Cortex of kidney (tissue), 1 donor: ENCODE measurements at places on chromosomes 3 and 15.

DNA sequence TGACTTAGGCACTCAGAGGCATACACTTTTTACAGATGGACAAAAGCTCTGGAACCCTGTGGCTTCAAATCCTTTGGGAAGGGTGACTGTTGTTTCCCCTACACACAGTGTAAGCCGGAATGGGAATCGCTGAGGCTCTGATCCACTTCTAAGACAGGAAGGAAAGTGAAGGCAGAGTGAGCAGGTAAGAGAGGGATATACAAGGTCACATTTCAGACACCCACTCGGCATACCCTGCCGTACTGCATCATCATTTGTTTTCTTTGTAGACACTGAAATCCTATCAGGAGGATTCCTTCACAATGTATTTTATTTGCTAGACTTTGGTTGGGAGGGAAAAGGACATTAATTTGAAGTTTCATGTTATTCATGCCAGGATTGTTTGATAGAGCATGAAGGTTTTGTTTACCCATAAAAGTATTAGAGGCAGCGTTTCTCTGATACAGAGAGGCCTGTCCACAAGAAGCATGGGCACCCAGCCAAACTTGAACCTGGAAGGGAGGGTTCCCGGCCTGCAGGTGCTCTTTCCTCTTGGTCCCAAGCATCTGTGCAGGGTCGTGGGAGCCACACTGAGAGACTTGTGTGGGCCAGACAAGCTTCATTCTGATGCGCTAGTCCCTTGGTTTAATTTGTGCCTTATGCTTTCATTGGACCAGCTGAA is 21.9 kb upstream of the POLR2M start:
- no peak for DNase-seq

DNA sequence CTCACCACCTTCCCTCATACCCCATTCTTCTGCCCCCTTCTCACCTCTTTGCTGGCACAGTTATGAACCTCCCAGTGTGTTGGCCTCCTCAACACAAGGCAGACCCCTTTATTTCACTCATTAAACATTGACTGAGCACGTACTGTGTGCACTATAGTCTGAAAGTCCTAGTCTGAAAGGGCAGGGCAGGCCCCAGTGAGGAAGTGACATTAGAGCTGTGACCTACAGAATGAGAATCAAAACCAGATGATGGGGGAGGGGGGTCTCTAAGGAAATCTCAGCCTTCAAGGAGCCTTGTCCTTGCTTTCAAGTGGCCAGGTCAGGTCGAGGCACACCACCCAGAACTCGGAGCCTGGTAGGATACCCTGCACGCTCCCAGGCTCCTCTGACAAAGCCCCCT is 3.5 kb downstream of the SLC28A1 start:
- no peak for DNase-seq

DNA sequence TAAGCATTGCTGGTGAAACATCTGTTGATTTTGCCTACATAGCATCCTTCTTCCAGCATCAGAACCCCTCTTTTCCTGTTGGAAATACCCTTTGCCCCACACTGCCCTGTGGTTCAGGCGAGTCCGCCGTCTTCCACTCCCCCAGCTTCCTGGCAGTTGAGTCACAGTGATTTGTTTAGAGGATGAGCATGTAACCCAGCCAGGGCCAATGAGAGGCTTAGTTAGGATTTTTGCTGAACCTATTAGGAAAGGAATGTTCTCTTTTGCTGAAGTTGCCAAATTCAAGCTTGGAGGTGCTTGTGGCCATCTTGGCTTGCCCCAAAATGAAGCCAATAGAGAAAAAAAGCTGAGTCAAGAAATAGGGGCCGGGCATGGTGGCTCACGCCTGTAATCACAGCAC is 19.0 kb upstream of the MEX3B start:
- DNase-seq, result no peak

DNA sequence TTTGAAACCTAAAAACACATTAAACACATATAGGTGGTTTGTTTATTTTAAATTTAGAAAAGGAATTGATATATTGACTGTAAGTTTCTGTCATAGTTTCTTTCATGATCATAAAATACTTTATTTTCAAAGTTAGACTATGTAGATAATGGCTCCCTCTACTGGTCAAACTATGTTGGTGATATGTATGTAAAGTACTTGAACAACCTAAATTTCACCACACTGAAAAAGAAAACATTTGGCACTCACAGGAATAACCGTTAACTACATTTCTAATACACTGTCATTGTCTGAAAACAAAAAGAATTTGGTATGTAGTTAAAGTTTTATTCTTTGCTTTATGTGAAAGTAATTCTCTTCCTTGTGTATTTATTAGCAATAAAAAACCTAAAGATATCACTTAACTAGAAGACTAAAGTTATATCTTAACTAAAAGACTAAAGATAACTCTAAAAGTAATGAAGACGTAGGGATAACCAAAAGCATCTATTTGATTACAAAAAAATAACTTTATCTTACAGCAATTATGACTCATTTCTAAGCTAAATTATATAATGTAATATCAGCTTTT is 427.5 kb downstream of the VGLL3 start:
- DNase-seq, result no peak

DNA sequence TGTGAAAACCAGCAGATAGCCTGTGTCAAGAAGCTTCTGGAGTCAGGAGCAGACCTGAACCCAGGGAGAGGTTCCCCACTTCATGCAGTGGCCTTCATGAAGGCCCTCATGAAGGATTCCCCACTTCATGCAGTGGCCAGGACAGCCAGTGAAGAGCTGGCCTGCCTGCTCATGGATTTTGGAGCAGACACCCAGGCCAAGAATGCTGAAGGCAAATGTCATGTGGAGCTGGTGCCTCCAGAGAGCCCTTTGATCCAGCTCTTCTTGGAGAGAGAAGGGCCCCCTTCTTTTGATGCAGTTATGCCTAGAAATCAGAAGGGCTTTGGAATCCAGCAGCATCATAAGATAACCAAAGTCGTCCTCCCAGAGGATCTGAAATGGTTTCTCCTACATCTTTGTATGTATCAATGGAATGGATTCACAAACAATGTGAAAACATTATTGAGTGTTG is 103.9 kb upstream of the CHD2 start:
- no peak for DNase-seq

- DNase-seq, result no peak
These were observed 77.8 kb downstream of the BTD start for GRCh38 chr3:15679306-15679705.

- DNase-seq, result no peak
These were observed 133.2 kb downstream of the ARPP21 start for GRCh38 chr3:35772381-35773015.

- no peak for DNase-seq
These were observed 11.8 kb downstream of the CD276 start for GRCh38 chr15:73695773-73696640.

DNA sequence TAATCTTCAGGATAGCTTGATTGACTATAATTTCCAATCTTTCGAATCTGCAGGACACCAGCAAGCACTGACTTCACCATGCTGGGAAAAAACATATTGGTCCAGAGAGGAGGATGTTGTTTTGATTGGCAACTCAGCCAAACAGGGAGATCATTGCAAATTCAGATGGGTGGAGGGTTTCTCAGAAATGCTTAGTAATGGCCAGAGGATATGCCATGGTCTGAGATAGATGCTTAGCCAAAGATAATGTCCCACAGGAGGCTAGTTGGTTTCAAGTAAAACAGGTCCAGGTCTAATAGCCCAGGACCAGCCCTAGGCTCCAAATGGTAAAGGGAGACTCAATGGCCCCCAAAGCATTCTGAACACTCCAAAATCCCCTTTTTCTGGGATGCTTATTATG is 46.7 kb upstream of the CCDC80 start:
- DNase-seq, result no peak

DNA sequence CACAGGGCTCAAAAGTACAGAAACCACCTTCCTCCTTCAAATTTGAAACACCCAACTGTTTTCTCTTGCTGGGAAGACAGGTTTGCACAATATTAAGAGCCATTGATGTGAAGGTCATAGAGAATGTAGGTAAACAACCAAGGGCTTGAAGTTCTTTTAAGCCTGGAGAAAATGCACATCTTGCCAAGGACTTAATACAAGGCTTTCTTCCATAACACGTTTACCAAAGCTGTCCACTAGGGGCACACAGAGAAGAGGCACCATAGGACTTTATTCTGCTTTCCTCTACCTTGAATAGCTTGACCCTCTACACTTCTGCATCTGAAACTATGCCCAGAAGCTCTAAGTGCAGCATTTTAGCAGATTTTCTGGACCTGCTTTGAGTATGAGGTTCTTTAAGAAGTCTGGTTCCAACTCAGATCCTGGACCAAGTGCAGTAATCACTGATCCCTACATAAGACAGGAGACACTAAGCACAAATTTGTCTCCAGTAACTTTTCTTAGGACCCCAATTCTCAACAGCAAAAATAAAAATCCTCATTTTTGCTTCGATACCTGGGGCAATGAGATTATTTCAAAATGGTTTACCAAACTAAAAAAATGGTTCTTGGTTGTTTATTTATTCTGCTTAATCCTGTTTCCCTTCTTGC is 138.0 kb downstream of the FBN1 start:
- DNase-seq, result no peak

DNA sequence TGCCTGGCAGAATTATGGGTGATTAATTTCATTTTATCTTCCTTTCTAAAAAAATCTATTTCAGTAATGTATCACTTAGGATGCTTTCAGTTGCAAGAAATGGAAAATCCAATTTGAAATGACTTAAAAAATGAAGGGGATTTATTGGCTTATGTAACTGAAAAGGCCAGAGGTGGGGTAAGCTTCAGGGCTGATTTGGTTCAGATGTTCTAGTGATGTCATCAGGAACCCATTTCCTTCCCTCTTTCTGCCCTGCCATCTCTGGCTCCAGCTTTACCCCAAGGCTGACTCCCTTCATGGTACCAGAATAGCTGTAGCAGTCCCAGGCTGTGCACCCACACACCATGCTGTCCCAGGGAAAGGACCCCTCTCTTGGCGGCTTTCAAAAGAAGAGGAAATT is 18.5 kb upstream of the REC114 start:
- DNase-seq, result no peak

- DNase-seq, result no peak
These were observed 127.1 kb upstream of the SMAD3 start for GRCh38 chr15:66938114-66938830.

GRCh38 chr15:38076786-38077185 is 142.3 kb downstream of the TMCO5A start:
- DNase-seq, result no peak

DNA sequence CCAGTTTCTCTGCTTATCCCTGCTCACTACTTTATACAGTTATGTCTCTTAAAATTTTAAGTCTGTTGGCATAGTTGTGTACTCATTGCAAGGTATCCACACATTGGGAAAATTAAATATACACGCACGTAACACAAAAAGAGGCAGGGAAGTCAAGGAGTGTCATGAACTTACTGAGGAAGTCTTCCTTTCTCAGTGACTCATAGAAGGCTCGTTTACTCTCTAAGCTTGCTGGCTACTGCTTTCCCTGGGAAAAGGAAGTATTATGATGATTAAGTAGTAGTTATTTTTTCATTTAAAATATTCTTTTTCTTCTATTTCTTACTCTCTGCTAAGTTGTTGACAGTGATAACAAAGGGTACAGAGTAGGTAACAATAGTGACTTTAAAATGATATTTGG is 287.3 kb downstream of the UBE2E2 start:
- no peak for DNase-seq

DNA sequence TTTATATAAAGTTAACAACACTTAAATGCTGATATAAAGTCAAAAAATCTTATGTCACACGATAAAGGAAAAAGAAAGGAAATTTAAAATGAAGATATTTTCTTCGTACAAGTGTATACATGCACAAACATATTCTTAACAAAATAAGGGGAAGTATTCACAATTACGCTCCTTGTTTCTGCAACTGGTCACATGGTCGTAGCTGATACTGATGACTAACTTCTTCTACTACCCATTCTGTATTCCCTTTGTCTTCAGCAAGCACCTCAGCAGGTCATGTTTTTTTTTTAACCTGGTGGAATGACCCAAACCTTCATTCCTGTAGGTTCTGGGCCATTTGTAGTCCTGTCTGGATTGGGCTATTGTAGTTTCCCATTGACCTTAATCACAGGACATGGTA is 30.0 kb upstream of the CMTM8 start:
- DNase-seq, result no peak

DNA sequence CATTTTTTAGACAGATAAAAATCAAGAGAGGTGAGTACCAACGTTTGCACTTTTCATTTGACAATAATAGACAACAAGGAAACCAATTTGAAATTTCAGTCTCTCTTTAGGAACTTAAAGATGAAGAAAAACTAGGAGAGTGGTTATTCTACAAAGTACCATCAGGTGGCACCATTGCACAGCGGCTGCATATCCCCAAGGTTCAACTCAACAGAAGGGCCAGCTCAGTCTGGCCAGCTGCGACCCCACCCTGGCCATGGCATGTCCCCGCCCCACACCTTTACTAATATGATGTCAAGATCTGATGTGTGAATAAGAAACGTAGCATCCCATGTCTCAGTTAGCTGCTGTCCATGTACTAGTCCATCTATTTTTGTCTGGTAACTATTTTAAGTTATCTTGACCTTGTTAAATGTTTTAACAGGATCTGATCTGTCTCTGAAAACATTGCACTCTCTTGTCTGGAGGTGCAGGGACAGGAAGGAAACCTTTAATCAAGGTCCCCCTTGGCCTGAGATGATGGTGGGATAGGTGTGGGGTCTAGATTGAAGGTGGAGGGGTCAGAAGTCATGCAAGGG is 35.5 kb upstream of the CGNL1 start:
- no peak for DNase-seq

GRCh38 chr15:84748274-84749110 is at the start of gene ZNF592:
Gene ZNF592, plus strand, starts transcription at chr15:84748592. Its CDS starts 34,084 bp downstream, at chr15:84782676.
- DNase-seq, result no peak
